ENCODE measurements at places on chromosomes 5 and 9. TPM values are rescaled to one million over a fixed set of nuclear protein-coding genes. Genes with fewer than 3 reads are reported as not detected.

Gene EGFLAM
- total RNA-seq: not detected

DNA sequence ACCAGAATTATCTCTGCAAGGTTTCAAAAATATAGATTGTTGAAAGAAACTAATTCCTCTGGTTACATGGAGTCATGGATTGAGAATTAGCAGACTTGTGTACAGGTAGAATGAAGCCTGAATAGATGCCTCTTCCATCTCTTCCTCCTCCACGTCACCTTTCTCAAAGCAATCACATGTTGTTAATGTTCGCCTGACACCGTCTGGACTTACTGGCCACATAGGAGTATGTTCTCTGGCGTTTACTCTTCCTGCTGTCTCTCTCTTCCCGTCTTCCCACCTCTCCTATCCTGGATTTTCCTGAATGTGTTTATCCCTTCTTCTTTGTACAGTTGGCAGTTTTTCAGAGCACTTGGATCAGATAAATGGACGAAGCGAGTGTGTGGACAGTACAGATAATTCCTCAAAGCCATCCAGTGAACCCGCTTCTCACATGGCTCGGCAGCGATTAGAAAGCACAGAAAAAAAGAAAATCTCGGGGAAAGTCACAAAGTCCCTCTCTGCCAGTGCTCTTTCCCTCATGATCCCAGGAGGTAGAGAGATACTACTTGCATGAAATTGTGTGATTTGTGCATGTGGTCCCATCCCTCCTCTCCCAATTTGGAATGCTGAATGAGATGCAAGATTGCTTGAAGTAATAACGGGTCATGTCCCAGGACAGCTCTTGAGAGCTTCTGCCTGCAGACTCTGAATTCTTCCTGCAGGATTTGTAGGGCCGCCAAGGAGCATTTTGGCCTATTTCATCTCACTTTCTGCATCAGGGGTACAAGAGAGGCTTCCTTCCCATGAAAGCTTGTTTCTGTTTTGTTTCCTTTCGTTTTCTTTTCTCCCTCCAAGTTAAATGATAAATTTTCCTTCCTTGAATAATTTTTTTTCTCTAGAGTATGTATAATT, 47.3 kb downstream of the CD180 start:
- no peak for DNase-seq

Gene B4GALT7
- 36.2 TPM for total RNA-seq

Gene IL4
- not detected for total RNA-seq

Gene BAAT
- not detected for total RNA-seq

GRCh38 chr9:4936823-4937222, 48.2 kb upstream of the JAK2 start:
- no peak for DNase-seq

Gene DELE1
- 97.1 TPM for total RNA-seq

- no peak for DNase-seq
Measured at GRCh38 chr5:101431201-101431600, 528.1 kb upstream of the ST8SIA4 start.

Gene GRIA1
- total RNA-seq: not detected

DNA sequence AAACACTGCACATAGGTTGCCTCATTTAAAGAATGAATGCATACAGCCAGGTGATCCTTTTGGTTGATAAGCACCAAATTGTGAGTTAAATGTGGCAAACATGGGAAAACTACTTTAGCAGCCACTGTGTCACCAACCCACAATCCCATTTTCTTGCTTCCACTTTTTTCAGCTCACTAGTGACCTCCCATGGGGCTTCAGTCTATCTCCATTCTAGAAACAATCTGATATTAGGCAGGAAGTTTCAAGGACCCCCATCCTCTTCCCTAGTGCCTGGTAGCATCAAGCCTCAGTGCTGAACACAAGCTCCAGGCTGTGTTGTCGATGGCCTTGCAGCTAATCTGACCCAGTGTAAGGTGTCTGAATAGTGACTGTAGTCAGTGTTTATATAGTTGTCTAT, 66.2 kb downstream of the PLPPR1 start:
- no peak for DNase-seq

Gene MYOZ3
- total RNA-seq: not detected

DNA sequence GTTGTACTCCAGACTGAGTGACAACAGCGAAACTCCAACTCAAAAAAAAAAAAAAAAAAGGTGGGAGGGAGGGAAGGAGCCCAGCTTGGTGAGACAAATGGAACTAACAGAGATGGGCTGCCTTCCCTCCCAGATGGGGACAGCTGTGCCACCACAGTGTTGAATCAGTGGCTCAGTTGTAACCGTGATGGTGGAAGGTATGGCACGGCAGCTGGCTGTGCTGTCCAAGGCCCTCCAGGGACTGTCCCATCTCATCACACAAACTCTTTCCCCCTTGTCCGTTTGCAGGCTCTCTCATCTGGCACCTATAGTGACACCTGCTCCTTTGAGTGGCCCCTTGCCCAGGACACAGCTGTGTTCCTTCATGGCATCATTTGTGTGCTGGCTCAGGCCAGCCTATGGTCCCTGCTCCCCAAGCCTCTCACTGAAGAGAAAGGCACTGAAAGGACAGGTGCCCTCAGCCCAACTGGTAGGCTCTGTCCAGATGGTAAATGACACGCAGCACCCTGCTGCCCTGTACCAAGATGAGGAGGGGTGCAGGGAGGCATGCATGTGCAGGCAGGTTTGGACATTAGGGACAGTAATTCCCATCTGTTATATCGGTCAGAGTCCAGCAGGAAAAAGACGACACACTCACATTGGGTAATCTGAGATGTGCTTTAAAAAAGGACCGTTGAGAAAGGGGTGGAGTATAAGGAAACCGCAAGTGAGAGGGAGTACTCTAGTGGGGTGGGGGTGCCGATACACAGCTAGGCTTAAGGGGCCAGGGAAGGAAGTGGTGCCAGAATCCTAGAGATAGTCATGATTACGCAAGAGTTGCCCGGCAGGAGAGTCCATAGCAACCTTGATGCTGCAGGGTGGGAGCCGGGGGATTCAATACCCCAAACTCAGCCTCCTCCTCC, 4.3 kb downstream of the SMIM33 start:
- DNase-seq: no peak

GRCh38 chr9:71634752-71635151, 133.6 kb downstream of the CEMIP2 start:
- no peak for DNase-seq

GRCh38 chr9:113653746-113654604, 190.4 kb downstream of the RGS3 start:
- DNase-seq: no peak

DNA sequence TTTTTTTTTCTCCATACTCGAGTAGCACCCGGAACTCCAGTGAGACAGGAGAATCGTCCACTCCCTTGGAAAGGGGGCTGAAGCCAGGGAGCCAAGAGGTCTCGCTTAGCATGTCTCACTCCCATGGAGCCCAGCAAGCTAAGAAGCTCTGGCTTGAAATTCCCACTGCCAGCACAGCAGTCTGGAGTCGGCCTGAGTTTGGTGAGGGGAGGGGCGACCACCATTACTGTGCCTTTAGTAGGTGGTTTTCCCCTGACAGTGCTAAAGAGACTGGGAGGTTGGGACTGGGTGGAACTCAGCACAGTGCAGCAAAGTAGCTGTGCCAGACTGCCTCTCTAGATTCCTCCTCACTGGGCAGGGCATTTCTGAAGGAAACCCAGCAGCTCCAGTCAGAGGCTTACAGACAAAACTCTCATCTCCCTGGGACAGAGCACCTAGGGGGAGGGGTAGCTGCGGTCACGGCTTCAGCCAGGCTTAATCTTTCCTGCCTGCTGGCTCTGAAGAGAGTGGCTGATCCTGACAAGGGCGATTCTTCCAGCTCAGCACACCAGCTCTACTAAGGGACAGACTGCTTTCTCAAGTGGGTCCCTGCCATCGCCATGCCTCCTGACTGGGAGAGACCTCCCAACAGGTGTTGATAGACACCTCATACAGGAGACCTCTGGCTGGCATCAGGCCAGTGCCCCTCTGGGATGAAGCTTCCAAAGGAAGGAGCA, 414.5 kb upstream of the ZNF608 start:
- DNase-seq: no peak

Gene DOK3
- total RNA-seq: 3.8 TPM

DNA sequence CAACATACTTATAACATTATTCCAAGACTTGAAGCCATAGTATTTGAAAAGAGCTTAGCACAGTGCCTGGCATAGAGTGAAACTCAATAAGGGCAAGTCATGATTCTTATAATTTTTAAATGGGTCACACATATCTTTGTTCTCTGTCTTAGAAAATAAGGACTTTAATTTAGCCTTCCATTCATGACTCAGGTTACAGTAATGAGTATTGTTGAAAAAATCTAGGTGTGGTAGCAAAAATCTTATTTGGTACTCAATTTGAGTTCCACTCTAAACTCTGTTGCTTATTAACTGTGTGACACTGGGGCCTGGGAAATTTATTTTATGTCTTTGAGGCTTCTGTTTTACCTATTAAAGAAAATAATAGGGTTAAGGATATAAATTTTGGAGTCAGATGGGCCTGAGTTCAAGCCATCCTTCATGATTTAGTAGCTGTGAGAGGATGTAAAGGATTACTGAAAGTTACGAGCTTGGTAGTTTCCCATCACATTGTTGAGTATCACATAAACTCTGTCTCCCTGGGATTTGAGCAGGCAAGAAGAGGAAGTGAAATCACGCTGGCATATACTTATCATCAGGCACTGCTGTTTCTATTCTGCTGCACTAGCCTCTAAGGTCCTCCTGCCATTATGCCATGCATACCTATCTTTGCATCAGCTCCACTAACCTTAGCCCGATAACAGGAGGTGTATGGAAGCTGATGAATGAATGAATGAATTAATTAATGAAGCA, 1.5 kb downstream of the SPINK9 start:
- DNase-seq: no peak

GRCh38 chr5:115452536-115453235, 91.9 kb downstream of the FEM1C start:
- DNase-seq: no peak

- no peak for DNase-seq
Measured at GRCh38 chr9:95213117-95213516, 104.4 kb downstream of the FANCC start.

DNA sequence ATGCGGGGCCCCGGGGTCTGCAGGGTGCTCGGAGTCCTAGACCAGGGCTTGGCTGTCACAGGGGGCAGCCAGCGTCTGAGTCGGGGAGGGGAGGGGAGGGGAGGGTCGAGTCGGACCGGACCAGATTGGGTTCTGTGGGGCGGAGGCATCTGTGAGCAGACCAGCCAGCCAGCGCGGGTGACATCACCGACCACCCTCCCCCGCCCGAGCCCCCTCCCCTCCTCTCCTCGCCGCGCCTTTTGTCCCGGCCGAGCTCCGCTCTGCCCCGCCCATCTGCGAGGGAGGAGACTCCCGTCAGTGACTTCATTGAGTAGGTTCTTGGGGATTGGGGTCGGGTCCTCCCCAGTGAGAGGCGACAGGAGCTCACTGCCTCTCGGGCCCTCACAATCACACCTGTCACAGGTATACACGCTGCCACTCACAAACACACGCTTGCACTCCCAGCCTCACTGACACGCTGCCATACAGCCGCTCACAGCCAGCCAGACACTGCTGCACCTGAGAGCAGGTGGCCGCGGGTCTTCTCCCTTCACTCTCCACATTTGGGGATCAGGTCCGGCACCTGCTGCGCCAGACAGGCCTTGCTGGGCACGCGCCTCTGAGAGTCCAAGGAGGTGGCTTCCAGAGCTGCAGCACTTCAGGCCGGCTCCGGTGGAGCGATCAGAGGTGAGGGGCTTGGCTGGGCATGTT, 546 bp downstream of the DNAJB5 start:
- no peak for DNase-seq

GRCh38 chr5:7606840-7607465, 211.0 kb downstream of the ADCY2 start:
- no peak for DNase-seq

Gene EPB41L4B
- total RNA-seq: not detected

GRCh38 chr5:9928326-9928725, 298.2 kb upstream of the TAS2R1 start:
- DNase-seq: no peak

Gene RASEF
- not detected for total RNA-seq

- DNase-seq: no peak
Measured at GRCh38 chr5:59596586-59597350, 296.8 kb downstream of the PDE4D start.

DNA sequence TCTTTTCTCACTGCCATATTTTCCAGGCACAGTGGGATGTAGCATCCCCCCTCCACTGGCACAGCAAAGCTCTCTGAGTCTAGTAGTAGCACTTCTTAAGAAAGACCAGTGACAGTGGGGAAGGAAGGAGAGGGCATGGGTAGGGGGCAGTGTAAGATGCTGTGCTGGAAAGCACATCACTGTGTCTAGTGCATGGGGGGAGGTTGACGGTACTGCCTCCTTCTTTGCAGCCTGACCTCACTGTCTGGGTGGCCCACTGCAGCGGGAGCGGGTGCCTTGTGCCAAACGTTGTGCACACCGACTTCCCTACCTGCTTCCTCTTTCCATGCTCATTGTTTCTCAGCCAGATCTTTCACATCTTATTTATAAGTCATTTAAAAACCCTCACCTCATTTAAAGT, 91.8 kb downstream of the PDE8B start:
- DNase-seq: no peak

GRCh38 chr9:98472216-98472615, 216.8 kb upstream of the TBC1D2 start:
- no peak for DNase-seq

GRCh38 chr5:27241564-27242257, 203.3 kb upstream of the CDH9 start:
- no peak for DNase-seq

GRCh38 chr5:72179028-72179815, 71.9 kb downstream of the MAP1B start:
- no peak for DNase-seq

DNA sequence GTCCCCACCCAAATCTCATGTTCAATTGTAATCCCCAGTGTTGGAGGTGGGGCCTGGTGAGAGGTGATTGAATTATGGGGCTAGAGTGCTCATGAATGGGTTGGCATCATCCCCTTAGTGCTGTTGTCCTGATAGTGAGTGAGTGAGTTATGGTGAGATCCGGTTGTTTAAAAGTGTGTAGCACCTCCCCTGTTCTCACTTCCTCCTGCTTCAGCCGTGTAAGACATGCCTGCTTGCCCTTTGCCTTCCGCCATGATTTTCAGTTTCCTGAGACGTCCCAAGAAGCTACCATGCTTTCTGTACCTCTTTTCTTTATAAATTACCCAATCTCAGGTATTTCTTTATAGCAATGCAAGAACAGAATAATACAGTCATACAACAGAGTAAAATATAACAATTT, 742 bp upstream of the LECT2 start:
- DNase-seq: no peak

Gene IFNA21
- total RNA-seq: not detected

Gene CDH12
- total RNA-seq: not detected

- DNase-seq: no peak
Measured at GRCh38 chr5:142422429-142422828, 97.6 kb upstream of the SPRY4 start.

GRCh38 chr5:119289438-119290044, 66.3 kb upstream of the TNFAIP8 start:
- no peak for DNase-seq

- no peak for DNase-seq
Measured at GRCh38 chr5:149140197-149141002, 893 bp upstream of the ABLIM3 start.

DNA sequence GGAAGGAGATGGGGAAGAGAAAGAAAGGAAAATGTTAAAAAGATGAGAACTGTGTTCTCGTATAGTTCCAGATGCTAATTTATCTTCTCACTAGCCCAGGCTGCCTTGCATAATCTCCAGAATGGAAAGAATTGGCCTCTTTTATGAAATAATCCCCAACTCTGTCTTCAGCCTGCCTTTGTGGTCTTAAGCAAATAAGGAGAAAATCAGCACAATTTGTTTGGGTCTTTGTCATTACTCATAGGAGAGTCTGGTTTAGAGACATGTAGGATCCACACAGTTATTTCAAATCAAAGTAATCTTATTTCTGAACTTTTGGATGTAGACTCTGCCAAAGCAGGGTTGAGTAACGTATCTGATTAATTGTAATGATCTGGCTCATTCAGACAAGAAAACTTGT, 50.7 kb upstream of the CAMK4 start:
- DNase-seq: no peak

Data from naive thymus-derived CD8-positive, alpha-beta T cell (primary cell).